NCI-H1436 (cell line): ENCODE measurements at places on chromosomes 5 and 9.

DNA sequence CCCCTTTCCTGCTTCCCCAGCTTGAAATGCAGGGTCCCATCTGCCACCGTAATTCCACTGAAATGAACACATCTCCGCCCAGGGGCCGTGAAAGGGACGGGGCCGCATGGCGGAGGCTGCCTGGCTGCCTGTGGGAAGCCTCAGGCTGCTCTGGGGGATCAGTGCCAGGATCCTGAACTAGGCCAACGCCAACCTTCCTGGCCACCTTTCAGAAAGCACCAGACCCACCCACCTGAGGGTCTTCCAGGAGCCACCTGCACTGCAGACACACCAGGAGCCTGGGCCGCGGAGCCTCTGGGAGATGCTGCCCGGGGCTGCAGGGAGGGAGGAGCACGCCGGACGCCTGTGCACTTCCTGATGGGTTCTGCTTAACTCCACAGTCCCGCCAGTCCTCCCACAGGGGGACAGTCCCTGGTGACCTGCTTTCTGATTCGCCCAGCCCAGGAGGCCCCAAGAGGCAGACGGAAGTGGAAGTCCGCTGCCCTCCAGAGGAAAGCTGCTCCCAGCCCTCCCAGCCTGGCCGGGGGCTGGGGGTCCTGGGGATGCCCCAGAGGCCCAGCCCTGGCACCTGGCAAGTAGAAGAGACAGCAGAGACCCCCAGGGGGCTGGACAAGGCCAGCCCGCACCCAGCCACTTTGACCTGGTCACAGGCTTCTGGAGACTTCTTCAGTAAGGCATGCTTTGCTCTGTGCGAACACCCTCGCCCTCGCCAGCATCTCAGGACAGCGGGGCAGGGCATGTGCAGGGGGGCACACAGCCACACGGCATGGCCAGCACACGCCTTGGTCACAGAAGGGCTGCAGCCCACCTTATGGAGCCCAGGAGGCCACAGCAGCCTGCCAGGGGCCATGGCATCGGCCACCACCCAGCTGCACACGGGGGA lies at the start of gene CARD9:
TSS of gene CARD9 (minus strand) at position 370 of the 883 bp plus-strand sequence. CDS start 1,591 bp downstream, outside the sequence.
- DNase-seq = no peak

GRCh38 chr9:112535811-112536210 lies 49.2 kb downstream of the KIAA1958 start:
- DNase-seq = no peak

DNA sequence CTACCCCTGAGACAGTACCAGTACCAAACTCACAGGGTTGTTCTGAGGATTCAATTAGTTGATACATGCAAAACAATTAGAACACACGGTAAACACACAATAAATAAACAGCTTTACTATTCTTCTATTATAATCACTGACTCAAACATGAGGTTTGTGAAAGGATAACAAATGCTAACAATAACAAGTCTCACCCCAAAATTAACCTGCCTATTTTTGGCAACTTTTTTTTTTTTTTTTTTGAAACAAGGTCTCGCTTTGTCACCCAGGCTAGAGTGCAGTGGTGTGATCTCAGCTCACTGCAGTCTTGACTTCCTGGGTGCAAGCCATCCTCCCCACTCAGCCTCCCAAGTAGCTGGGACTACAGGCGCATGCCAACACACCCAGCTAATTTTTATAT lies 6.5 kb downstream of the ECPAS start:
- DNase-seq = no peak

DNA sequence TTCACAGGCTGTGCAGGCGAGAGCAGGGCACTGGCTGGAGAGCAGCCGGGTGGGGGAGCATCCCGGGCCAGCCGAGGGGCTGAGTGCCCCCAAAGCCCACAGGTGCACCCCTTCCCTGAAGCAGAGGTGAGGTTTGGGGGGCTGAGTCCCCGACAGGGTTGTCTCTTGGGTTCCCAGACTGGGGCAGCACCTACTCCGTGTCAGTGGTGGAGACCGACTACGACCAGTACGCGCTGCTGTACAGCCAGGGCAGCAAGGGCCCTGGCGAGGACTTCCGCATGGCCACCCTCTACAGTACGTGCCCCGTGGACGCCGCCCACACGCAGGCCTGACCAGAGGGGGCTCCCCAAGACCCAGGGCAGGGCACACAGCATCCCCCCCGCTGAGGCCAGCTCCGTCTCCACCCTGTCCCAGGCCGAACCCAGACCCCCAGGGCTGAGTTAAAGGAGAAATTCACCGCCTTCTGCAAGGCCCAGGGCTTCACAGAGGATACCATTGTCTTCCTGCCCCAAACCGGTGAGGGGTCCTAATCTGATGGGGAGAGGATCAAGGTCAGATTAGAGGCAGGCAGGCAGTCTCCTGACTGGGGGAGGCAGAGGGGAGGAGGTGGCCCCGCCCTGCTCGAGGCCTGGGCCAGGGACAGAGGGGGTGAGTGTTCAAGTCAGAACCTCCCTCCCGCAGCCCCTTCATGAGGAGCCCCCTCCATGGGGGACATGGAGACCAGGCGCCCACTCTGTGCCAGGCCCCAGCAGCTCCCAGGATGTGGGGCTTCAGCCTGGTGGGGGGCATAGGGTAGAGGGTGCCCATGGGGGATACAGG lies 2.7 kb downstream of the PTGDS start:
- DNase-seq = no peak

- DNase-seq = no peak
Observed at GRCh38 chr9:135344915-135345500, 134.6 kb upstream of the PPP1R26 start.

- no peak for DNase-seq
Observed at GRCh38 chr9:127225801-127226625, 38.6 kb upstream of the GARNL3 start.

DNA sequence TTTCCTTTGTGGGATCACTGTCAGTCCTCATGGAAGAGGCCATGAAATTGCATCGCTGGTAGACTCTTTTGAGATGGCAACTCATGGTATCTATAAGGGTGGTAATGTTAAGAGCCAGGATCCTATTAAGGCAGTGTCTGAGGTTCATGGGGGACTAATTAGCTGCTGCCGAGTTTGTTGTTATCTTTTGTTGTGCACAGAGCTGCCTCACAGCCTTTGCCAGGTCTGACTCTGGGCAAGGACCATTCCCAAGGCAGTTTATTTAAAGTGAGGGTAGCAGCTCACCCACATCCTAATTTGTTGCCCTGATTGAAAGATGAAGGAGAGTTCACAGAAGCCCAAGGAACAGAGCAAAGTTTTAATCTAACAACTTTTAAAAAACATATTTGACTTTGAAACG lies 7.9 kb downstream of the SMARCA2 start:
- DNase-seq = no peak

- DNase-seq = no peak
Observed at GRCh38 chr5:142827934-142828576, 57.9 kb downstream of the ARHGAP26 start.
